ENCODE measurements at places on chromosomes 11 and 22.

DNA sequence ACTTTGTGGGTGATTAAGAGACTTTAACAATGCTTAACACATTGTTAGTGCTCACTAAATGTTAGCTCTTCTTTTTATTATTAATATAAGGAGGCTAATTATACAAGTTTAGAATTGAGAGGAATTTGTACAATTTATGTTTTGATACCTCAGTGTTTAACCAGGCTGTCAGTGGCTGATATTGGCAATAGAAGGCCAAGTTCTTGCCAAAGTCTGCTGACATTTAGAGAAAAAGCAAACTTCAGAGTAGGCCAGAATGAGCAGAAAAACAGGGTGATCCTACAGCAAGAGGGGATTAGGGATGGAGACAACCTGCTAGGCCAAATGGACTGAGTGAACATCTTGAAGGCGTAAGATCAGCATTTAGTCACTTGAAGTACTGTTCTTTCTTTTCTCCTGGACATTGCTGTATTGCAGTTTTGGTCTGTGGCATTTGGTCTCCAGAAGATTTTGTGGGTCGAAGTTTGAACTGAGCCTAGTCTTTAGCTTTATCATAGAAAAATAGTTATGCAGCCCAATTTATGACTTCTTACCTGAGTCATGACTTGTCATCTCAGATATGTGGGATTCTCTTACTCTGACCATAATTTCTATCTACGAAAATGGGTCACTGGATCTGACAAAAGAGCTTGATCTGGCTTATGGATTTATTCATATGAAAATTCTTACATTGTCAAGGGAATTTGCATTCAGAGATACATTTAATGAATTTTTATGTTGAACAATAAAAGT, 9.0 kb downstream of the TRIM44 start:
- no peak for DNase-seq

DNA sequence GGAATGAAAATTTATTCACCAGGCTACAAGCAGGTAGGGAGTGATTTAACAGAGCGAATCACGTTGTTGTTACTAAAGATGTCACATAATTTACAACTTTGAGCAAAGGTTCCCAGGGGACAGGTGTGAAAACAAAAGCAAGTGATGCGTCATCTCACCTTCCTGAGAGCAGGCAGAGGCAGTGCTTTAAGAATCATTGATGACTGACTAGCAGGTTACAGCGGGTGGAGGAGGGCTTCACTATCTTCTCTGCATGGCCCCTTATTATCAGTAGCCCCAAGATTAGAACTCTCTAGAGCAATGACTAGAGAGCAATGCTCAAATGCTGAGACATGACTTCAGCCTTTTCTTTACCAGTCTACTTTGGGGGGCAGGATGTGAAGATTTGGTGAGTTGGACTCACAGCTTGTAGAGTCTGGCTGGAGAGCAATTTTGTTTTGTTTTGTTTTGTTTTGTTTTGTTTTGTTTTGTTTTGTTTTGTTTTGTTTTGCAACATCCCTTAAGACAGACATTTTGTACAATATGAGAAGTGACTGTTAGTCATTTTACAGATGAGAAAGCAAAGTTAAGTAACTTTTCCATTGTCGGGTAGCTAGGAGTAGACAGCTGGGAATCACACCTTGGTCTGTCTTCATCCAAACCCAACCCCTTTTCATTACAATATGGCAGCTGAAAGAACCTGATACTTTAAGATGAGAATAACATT, 84.8 kb downstream of the SLC1A2 start:
- no peak for DNase-seq

GRCh38 chr11:79212741-79213190, 228.1 kb downstream of the TENM4 start:
- peak; percentile 39 for DNase-seq

DNA sequence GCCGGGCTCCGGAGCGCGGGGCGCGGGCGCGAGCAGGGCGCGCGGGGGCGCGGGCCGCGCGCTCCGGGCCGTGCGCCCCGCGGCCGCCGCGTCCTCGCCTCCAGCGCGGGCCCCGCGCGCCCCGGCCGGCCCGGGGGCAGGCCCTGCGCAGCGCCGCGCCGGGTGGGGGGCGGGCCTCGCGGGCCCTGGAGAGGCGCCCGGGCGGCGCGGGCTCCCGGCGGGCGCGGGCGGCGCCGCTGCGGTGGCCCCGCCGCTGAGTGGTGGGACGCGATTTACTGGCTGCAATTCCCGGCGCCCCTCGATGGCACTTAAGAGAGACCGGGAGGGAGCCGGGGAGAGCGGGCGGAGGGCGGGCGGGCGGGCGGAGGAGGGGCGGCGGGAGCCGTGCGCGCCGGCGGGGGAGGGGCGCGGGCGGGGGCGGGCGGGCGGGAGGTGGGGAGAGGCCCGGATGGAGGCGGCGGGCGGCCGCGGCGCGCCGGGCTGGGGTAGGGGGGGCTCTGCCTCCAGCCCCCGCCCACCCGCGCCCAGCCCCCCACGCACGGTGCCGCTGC, 73.2 kb upstream of the TCF20 start:
- no peak for DNase-seq

GRCh38 chr11:130720232-130721022, 195.9 kb downstream of the SNX19 start:
- no peak for DNase-seq

- DNase-seq, result peak; percentile 80
These were observed 3.8 kb downstream of the MUC5AC start for GRCh38 chr11:1161410-1162137.

- DNase-seq, result no peak
These were observed 375.4 kb downstream of the DDX10 start for GRCh38 chr11:109040303-109040702.

DNA sequence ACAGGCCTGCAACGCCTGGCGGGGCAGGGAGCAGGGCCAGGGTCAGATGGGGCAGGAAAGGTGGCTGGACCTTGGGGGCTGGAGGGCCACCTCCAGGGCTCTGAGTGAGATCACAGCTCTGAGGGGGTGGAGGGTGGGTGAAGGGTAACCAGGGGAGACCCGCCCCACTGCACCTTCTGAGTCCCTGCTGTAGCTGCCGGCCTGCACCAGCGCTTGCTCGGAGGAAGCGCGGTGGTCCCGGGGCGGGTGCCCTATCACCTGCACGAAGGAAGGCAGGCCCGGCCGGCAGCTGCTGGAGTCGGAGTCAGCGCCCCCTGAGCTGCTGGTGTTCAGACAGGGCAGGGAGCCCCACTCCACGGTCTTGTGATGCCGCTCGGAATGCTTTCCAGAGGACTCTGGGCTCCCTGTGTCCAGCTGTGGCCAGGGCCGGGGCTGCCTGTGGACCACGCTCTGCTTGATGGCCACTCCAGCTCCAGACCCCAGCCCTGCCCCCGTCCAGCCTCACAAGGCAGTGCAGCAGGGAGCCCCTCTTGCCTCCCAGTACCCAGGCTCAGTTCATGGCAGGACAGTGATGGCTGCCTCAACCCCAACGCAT, 3.8 kb downstream of the LMNTD2 start:
- no peak for DNase-seq

DNA sequence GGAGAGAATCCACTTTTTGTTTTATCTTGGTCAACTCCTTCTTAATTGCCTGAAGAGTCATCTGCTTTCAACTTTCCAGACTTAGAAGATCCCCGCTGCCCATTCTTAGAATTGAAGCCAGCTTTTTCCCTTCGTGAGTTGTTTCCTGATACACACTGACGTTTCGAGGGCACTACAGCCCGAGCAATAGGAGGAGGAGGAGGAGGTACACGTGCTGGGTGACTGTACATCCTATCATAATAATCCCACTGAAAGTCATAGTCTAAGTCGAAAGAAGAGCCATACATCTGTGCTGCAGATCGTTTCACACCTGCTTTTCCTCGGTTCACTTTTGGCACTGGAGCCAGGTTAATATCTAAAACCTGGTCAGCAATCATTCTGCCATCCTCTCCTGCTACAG, 606.1 kb downstream of the DLG2 start:
- DNase-seq, result no peak

DNA sequence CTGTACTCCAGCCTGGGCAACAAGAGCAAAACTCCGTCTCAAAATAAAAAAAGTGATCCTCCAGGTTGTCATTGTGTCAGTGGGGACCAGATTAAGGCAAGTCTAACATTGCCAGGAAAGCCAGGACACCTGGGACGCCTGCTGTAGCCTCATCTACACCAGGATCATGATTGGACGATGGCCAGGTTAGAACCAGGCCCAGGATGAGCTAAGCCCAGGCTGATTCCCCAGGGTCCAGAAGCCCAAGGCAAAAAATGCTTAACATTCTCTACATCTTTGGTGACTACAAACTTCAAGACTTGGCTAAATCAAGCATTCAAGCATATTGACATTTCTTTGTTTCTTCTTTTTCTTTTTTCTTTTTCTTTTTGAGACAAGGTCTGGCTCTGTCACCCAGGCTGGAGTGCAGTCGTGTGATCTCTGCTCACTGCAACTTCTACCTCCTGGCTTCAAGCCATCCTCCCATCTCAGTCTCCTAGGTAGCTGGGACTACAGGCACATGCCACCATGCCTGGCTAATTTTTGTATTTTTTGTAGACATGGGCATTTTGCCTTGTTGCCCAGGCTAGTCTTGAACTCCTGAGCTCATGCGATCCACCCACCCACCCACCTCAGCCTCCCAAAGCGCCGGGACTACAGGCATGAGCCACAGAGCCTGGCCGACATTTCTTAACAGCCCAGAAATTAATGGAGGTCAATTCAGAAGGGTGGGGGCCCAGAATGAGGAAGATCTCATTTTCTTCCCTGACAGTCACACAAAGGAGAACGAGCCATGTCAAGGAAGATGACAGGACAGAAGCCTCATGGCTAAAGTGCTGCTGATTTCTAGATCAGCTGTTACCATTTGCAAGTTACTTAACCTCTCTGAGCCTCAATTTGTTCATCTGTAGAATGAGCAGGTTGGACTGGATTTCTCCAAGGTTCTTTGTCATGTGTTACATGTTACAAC, 12.5 kb upstream of the PTPRJ start:
- no peak for DNase-seq

GRCh38 chr11:59283825-59284772, 71.4 kb upstream of the MPEG1 start:
- no peak for DNase-seq

GRCh38 chr11:57427727-57428082, 784 bp upstream of the SLC43A3 start:
- peak; percentile 89 for DNase-seq

DNA sequence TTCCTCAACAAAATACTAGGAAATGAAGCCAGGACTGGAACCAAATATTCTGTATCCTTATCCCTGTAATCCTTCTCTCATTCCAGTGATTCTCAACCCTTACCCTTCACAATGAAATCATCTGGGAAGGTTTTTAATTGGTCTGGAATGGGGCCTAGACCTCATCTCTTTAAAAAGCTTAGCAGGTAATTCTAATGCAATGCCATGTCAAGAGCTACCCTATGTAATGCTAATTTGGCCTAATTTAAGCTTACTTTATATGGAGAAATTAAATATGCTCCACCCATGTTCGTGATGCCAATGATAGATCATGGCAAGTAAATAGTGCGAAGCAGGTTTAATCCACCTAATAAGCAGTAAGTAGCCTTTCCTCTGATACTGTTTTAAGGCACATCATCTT, 101.7 kb downstream of the SGSM3 start:
- no peak for DNase-seq

GRCh38 chr11:71399341-71399740, 48.9 kb downstream of the DHCR7 start:
- DNase-seq, result no peak

GRCh38 chr11:19357943-19358342, 117.2 kb upstream of the E2F8 start:
- DNase-seq, result no peak

DNA sequence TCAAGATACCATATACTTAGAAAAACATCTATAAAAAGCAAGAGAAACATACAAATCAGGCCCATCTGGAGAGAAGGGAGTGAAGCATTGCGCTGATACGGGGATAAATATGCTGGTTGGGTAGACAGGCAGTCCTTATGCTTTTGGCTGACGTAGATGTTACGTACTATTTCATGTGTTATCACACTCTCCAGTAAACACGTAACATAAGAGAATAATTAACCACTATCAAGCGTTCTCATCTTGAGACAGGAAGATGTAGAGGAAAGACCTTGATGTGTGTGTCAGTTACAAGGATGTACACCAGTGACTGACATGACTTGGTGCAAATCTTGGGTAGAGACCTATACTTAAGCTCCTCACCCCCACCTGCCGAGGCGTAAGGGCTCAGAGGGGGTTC, 86.7 kb upstream of the PRODH start:
- DNase-seq, result no peak

DNA sequence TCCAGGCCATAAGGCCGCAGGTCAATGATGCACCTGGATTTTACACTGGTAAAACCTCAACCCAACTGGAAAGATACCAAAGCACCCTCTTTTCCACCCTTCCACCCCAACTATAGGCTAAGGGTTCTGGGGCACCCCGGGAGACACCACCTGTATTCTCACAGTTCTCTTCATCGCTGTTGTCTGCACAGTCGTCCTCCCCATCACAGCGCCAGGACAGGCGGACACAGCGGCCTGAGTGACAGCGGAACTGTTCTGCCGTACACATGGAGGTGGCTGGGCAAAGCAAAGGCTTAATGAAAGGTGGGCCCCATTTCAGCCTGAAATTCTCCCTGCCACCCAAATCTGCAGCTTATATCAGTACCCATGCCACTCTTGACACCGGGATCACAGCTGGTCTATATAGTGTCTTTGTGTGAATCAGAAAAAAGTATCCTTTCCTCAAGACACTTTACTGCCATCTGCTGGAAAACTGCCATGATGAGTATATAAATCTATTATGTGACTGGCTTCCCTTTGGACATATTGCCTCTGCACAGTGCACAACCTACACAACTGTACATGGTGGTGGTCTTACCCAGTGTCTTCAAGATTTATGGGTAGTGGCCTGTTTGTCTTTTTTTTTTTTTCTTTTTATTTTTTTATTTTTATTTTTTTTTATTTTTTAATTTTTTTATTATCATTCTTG, 21.5 kb downstream of the LRP4 start:
- DNase-seq, result no peak

- no peak for DNase-seq
These were observed 107.3 kb downstream of the ARHGAP8 start for GRCh38 chr22:44859641-44860040.

DNA sequence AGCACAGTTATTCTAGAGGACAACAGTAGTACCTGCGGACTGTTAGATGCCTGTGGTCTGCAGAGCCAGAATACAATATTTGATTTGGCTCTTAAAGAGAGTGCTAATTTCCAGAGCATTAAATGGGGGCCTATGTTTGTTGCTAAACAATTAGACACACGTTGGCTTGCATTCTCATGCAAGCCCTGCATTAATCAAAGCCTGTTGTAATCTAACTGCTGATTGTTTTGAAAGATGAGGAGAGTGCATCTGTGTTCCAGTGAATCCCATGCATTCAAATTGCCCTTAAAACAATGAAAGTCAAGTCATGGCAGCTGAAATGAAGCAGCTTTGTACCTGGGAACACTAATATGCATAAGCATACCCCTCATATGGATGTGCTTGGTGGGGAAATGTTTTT, 419.4 kb downstream of the DYNC2H1 start:
- DNase-seq, result no peak

GRCh38 chr22:44336962-44337677, 24.4 kb upstream of the SHISAL1 start:
- no peak for DNase-seq

GRCh38 chr11:16807306-16807705, 68.9 kb downstream of the C11orf58 start:
- peak; percentile 20 for DNase-seq

GRCh38 chr11:76598426-76598839, 72.1 kb downstream of the LRRC32 start:
- DNase-seq, result no peak

Data from mesenteric fat pad (tissue), 1 donor.